ENCODE measurements at places on chromosomes 4 and X.

DNA sequence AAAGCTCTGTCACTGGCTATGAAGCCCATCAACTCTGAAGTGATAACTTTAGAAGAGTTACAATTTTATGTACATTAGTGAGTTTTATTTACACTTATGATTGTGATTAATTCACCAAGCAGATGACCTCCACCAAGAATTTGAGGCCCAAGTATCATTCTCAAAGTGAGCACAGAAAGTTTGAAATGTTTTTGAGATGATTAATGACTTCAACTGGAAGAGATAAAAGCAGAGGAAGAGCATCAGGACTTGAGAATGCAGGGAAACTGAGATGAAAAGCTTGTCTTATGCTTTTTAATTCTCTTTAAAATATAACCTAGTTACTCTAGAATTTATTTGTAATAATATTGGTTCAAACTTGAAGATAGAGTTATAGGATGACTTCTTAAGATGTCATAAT, 112.8 kb upstream of the H2AZ1 start:
- no peak for DNase-seq

DNA sequence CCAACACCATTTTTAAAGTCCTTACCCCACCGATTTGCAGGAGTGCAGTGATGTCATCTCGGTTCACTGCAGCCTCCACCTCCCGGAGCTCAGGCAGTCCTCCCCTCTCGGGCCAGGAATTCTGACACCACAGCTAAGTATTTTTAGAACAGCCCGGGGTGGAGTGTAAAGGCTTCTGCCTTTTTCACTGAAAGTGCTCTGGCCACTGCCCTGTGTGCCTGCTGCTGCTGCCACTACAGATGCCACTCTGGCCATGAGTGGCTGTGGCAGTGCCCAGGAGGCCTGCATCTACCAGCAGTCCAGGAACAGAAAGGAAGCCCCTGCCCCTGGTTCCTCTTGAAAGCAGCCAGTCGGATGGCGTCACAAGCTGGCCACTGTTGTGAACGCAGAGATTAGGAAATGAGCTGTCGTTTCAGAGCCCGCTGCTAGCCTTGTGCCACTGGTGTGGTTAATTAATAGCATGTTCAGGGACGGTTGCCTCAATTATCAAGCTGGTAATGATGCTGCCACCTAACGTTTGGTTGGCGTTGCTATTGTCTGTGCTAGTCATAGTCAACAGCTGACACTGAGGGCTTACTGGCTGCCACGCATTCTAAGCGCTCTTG, 23.6 kb upstream of the TBC1D14 start:
- no peak for DNase-seq

DNA sequence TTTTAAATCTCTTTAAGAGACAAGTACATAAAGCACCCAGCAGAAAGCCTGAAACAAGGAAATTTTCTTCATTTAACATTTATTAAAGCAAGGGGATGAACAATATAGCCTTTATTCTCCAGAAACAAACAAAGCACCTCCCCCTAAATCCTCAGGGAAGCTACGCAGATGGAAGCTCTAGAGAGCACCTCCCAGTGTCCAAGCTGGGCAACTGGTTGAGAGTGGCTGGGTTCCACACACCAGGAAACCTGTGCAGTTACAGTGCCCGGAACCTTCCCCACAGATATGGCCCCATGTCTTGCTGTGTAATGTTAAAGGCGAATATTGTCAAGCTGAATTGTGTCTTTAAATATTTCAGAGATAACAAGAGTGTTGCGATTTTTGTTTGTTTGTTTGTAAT, 8.9 kb upstream of the TRIML1 start:
- DNase-seq = no peak

GRCh38 chr4:110224142-110224541, 25.7 kb upstream of the ELOVL6 start:
- no peak for DNase-seq

DNA sequence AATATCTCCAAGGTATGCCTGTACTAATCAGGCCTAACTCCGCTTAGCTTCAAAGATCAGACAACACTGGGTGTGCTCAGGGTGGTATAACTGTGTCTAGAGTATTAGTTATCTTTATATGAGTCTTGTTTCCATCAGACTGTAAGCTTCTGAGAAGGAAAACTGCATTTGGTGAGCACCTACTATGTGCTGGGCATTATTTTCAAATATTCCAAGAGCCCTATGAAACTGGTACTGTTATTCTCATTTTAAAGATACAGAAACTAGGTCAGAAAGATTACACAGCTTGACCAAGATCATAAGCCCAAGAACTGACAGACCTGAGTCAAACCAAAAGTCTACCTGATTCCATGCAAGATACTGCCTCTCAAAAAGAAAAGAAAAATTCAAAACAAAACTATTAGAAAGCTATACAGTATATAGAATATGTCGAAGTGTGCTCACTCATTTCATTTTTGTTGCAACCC, 44.4 kb downstream of the LRBA start:
- no peak for DNase-seq

- DNase-seq = no peak
These were observed 219.4 kb downstream of the SLC4A4 start for GRCh38 chr4:71558248-71558647.

DNA sequence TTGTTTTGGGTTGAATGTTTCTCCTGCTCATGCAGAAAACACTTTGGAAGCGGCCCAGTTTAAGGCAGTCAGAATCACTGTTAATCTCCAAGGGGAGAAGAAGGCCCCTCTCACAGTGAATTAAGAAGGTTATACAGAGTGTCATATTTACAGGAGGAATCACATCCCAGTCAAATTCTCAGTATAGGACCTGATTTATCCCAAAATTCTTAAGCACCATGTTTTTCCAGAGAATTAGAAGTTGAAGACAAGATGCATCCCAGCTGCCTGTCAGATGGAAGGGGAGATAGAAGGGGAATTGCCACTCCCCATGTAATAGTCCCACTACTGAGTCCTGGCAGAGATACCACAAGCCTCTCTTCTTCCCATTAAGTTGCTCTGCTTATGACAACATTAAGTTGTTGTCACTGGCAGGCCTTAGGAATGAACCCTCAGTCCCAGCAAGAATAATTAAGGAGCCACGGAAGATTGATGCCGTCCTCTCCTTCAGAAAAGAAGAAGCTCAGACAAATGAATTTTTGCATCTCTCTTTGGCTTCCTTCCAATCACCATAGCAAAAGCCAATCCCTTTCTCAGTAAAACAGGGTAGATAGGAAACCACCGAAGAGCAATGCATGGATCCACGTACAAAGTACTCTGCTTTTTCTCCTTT, 138.4 kb downstream of the LDB2 start:
- no peak for DNase-seq

DNA sequence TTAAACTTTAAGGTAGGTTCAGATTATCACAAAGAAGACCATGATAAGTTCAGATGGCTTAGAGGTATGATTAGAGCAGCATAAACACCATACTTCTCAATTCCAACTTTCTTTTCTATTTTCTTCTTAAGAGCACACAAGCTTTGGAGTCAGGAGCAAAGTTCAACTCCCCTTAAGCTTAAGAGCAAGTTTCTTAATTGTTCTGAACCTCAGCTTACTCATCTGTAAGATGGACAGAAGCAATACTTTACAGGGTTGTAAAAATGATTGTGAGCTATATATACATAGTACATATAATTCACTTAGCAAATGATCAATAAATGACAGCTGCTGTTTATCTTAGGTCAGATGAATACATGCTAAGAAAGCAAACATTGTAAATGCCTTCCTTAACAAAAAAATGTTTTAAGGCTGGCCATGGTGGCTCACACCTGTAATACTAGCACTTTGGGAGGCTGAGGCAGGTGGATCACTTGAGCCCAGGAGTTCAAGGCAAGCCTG, 25.0 kb upstream of the RPS3A start:
- DNase-seq = no peak

GRCh38 chr4:72938516-72938915, 131.0 kb downstream of the COX18 start:
- no peak for DNase-seq

All from GM12892 (cell line).